ENCODE measurements at places on chromosomes 16 and 17.

GRCh38 chr17:5785867-5786509 is 201.7 kb upstream of the NLRP1 start:
- no peak for DNase-seq

GRCh38 chr17:39529455-39529854 is 68.2 kb downstream of the CDK12 start:
- no peak for DNase-seq

- no peak for DNase-seq
These were observed 690.1 kb downstream of the WWOX start for GRCh38 chr16:78789561-78789960.

GRCh38 chr16:8893976-8894690 is 12.0 kb downstream of the LITAFD start:
- DNase-seq, result no peak

DNA sequence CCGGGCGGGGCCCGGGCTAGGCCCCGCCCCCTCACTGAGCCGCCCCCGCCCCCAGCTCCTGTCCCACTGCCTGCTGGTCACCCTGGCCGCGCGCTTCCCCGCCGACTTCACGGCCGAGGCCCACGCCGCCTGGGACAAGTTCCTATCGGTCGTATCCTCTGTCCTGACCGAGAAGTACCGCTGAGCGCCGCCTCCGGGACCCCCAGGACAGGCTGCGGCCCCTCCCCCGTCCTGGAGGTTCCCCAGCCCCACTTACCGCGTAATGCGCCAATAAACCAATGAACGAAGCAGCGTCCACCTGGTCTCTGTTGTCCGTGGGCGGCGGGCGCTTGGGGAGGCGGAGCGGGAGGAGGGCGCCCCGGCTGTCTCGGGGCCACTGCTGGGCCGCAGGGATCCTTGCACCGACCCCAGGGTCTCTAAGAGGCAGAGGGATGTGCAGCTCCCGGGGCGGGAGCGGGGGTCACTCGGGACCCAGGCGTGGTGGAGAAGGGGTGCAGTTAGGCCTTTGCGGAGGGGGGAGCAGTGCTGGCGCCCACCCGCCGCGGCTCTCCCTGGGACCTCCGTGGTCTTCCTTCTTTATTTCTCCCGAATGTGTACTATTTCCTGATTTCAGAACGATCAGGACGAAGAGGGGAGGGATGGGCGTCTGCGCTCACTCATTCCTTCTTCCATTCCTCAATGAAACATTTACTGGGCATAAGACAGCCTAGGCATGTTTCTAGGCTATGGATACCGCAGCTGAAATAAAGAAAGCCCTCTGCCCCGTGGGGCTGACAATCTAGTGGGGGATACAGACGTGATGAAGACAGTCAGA is 2.0 kb downstream of the HBZ start:
- DNase-seq, result no peak

DNA sequence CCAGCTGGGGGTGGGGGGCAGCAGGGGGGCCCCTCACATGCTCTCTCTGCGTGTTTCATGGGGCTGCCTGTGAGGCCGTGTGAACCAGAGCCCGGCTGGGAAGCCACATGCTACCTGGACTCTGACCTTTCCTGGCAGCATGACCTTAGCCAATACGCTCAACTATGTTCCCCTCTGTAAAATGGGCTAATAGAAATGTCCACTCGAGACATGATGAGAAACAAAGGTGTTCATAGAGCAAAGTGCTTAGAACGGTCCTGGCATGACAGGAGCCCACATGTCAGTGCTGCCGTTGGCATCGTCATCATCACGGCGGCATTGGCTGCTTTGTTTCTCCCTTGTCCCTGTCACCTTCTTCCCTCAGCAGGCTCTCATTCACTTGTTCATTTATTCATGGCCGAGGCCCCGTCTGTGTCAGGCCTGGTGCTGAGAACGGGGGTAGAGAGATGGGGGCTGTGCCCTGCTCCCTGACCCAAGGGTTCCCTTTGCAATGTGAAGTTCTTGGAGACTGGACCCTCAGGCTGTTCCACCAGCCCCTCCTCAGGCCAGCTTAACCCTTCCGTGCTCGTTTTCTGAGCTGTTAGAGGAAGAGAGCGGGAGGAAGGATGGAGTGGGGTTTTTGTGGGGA is 291.4 kb downstream of the SEC14L1 start:
- no peak for DNase-seq

DNA sequence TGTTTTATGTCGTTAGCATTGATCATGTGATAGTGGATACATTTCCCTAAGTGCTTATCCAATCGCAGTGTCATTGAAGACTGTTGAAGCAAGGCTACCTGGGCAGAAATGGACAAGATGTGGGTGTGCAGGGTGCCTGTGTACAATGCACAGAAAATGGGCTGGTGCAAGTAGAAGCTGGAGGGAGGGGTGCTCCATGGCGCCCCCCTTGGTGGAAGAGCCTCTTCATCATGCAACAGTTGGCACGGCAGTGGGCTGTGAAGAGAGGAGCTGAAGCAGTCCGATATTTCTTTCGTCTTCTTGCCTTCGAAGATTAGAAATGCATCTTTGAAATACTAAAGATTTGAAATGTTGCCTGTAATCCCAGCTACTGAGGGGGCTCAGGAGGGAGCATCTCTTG is 100.5 kb downstream of the PLCG2 start:
- no peak for DNase-seq

- no peak for DNase-seq
These were observed 7.3 kb downstream of the CACNA1H start for GRCh38 chr16:1159973-1160772.

- no peak for DNase-seq
These were observed 12.8 kb upstream of the MT4 start for GRCh38 chr16:56551796-56552738.

GRCh38 chr16:84686707-84687298 is 13.0 kb upstream of the USP10 start:
- no peak for DNase-seq

GRCh38 chr17:16304830-16305229 is 48.4 kb downstream of the CENPV start:
- no peak for DNase-seq

DNA sequence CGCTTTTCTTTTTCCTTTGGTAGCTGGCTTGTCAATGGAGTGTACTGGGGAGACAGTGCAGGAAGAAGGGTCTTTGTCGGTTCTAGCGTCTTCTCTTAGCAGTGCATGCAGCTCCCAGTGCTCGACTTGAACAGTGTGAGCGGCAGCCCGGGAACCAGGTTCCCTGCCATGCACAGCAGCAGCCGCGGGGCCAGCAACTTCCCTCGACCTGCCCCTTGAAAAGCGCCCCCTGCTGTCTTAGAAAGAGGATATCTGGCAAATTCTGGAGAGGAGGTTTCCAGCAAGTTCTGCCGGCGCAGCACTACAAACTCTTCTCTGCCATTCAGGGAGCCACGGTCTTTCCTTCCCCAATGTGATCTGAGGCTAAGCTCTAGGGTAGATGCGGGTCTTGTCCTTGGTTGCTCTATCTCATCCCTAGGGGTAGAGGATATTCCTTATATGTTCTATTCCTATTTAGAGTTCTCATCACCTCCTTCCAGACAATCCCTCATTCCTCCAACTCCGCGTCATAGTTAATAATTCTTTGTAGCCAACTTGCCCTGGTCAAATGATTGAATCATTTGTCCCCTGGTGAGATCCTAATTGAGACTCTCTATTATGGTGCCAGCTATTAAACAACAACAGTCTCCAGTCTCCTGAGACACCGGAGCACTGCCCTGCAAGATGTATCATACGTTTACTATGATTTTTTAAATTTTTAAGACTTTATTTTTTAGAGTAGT is 451.3 kb downstream of the PMP22 start:
- no peak for DNase-seq

GRCh38 chr16:83113811-83114210 is 487.0 kb downstream of the CDH13 start:
- DNase-seq, result no peak

- DNase-seq, result no peak
These were observed 234.3 kb downstream of the IRX3 start for GRCh38 chr16:54052271-54052670.

DNA sequence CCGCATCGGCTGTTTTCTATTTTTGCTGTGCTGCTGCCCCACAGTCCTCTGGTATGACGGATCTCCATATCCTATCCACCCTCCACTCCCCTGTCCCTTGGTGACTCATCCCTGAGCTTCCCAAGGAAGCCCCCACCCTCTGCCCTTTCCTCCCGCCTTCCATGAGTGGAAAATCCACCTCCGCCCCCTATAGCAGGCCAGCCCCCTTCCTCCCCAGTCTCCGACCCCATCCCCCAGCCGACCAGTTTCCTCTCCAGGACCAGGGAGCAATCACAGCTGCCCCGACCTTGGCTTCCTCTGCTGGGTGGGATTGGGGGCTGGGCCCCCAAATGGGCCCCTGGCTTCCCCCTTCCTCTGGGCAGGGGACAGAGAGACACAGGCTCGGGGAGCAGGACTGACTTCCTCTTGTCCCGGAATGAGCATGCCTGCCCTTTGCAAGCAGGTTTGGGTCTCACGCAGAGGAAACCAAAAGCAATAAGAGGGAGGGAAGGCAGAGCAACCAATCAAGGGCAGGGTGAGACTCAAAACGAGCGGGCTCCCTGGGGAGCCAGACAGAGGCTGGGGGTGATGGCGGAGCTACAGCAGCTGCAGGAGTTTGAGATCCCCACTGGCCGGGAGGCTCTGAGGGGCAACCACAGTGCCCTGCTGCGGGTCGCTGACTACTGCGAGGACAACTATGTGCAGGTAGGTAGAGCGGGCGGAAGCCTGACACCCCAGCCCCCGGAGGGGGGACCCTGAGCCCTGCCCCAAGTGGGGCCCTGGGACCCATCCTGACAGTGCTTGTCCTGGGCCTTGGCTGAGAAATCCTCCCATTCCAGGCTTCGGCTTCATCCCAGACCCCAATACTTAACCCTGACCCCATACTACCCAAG is at the start of the genes ABI3 and GNGT2:
Gene ABI3 (plus strand): TSS at position 550 of the 872 bp plus-strand sequence. CDS start 18 bp downstream, at position 568.
Gene GNGT2 (minus strand): TSS at position 417 of the 872 bp plus-strand sequence. CDS start 3,152 bp downstream, outside the sequence.
- peak; percentile 37 for DNase-seq

DNA sequence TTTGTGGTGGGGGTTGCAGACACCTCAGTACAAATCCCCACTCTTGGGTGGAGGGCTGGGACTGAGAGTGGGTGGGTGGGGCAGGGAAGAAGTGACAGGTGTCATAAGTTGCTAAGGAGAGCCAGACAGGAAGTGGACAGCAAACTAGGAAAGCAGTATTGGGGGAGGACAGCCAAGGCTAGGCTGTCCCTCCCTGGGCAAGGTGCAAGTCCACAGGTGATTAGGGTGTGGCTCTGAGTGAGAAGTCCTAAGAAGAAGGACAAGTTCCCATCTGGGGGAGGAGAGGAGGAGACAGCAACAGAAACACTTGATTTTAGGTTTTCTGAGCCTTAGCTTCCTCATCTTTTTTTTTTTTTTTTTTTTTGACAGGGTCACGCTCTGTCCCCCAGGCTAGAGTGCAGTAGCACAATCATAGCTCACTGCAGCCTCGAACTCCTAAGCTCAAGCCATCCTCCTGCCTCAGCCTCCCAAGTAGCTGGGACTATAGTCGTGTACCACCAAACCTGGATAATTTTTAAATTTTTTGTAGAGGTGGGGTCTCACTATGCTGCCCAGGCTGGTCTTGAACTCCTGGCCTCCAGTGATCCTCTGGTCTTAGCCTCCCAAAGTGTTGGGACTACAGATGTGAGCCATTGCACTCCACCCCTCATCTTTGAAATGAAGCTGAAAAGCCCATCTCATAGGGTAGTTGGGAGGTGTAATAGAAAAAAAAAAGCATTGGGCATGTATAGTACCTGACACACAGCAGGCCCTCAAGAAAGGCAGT is 2.5 kb downstream of the MAPK3 start:
- DNase-seq, result no peak

DNA sequence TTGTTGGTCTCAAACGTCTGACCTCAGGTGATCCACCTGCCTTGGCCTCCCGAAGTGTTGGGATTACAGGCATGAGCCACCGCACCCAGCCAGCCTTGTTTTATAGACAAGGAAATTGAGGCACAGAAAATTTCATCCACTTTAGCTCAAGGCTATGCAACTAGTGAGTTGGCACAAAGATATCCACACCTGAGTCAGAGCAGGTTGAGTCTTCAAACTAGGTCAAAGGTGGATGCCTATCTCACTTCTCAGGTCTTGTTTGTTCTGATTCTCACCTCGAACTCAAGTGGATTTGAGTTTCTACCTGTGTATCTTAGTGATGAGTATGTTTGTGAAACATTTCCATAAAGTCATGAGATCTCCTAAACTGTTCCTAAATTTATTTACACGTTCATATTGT is 35.6 kb upstream of the GAS7 start:
- DNase-seq, result no peak

DNA sequence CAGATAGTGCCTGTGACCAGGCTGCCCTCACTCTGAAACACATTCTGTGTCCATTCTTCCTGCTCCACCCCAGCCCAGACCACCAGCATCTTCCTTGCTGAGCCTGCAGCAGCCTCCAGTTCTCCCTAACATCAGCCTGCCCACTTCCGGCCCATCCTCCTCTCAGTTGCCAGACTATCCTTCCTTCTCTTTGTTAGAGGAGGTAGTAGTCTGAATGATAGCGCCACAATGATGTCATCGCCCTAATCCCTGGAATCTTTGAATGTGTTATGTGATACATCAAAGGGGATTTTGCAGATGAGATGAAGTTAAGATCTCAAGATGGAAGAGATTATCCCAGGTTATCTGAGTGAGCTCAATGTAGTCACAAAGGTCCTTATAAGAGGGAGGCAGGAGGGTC is 3.2 kb upstream of the ZDHHC1 start:
- DNase-seq, result no peak

- DNase-seq, result no peak
These were observed 84.5 kb downstream of the WNT3 start for GRCh38 chr17:46733837-46734475.

DNA sequence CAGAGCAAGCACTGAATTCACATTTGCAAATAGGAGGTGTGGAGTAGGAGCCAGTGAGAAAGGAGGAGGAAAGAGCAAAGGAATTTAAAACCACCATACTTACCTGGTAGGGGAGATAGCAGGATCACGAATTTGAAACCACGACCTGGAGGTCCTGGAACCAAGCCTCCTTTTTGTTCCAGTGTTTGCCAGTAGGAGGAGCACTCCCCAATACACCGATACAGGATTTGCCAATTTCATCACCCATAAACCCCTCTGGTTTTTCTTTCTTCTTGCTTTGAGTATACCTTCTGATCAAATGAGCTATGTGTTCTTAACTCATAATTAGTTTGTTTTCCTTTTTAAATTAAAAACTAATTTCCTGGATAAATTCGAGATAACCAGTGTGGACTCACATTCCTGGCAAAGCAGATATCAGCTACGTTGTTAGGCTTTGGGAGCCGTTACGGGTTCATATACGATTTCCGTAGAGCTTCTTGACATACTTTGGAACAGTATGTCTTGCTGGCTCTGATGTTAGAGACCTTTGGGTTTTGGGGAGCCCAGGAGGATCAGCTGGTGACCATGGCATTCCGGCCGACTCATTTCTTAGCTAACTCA is 22.7 kb downstream of the BCO1 start:
- DNase-seq, result no peak

- no peak for DNase-seq
These were observed 8.5 kb downstream of the CISD3 start for GRCh38 chr17:38738686-38739085.

- DNase-seq, result no peak
These were observed 154.3 kb upstream of the SALL1 start for GRCh38 chr16:51305337-51305736.

DNA sequence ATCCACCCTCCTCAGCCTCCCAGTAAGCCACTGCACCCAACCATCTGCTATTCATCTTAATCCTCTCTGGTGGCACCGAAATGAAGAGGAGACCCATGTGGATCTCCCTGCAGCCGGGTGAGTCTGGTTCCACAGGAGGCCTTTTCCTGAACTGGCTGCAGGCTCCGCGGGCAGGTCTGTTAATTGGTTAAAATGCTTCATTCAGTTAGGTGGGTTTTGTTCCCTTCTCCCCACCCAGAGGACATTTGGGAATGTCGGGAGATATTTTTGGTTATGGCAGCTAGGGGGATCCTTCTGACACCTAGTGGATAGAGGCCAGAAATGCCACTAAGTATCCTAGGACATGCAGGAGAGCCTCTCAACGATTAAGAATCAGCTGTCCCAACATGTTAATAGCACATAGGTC is 16.7 kb downstream of the C16orf54 start:
- no peak for DNase-seq

Measured in stimulated activated CD4-positive, alpha-beta T cell treated with anti-CD3 and anti-CD28 coated beads, Interleukin-1b, Interleukin-23, amount 100 ng/mL, for 1 hour (primary cell).